ENCODE measurements at places on chromosomes 16 and 17. TPM values are rescaled to one million over a fixed set of nuclear protein-coding genes. Genes with fewer than 3 reads are reported as not detected.
A peak's percentile ranks its signal among the peaks of the same experiment; 100 is the strongest.

DNA sequence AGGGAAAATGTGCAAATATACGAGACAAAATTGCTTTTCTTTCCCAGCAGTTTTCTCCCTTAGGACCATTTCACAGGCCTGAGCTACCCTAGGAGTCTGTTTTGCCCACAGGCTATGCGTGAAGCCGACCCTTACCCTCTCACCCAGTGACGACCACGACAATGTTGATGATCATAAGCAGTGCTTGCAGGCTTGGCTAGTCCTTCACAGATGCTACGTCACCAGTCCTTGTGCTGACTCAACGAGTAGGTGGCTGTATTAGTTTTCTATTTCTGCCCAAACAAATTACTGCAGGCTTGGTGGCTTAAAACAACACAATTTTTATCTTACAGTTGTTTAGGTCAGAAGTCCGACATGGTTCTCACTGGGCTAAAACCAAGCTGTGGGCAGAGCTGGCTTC is 574.6 kb upstream of the HSBP1 start:
- H3K4me3 ChIP-seq = no peak overlapping the region
- no peak for DNase-seq
- H3K27me3 ChIP-seq = no peaks in the 10 kb centered on the region
- H3K27ac ChIP-seq = no peak overlapping the region

DNA sequence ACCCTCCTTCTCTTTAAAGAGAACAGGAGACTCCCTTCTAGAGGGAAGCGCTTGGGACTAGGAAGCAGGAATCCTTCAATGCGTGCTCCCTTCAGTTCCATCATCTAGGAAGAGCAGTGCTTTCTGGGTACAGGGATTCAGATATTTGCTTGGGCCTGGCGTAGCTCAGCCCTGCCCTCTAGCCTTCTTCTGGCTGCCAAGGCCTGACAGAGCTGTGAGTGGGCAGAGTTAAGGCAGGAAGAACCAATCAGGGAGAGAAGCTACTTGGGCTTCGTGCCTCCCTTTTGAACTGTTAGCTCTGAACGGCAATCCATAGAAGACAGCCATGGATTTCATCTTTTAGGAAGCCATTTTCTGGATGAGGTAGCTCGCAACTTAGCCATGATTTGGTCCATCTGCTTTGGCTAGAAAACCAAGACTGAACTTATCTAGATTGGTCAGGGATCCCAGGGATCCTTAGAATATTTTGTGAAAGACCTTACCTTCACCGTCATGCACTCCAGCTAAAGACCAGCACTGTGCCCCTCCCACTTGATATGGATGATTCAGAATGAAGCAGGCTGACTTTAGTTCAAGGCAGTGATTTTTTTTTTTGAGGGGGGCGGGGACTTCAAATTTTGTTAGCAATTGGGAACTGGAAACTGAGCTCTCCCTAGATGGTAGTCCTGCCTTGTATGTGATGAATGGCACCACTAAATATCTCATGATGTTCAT is 2.5 kb upstream of the CORO6 start:
- peak overlapping the region; percentile 34 for H3K4me3 ChIP-seq
- H3K36me3 ChIP-seq = no peaks in the 10 kb centered on the region
- H3K27me3 ChIP-seq = no peaks in the 10 kb centered on the region
- no peak for DNase-seq

- no peak overlapping the region for H3K4me3 ChIP-seq
- H3K27me3 ChIP-seq = no peaks in the 10 kb centered on the region
- no peaks in the 10 kb centered on the region for H3K36me3 ChIP-seq
- no peak for DNase-seq
Observed at GRCh38 chr16:24191876-24192402, 64.2 kb upstream of the CACNG3 start.

KCNAB3 gene
- polyA plus RNA-seq = 2.0 TPM

GRCh38 chr16:88061346-88062110 is 110.3 kb downstream of the BANP start:
- DNase-seq = no peak
- H3K36me3 ChIP-seq = peaks cover 24% of the 10 kb centered on the region
- no peaks in the 10 kb centered on the region for H3K27me3 ChIP-seq
- no peaks in the 10 kb centered on the region for H3K4me1 ChIP-seq

- no peaks in the 10 kb centered on the region for H3K27me3 ChIP-seq
- no peak overlapping the region for H3K27ac ChIP-seq
- H3K4me1 ChIP-seq = peaks cover 8% of the 10 kb centered on the region
- H3K4me3 ChIP-seq = no peak overlapping the region
- DNase-seq = no peak
- H3K36me3 ChIP-seq = no peaks in the 10 kb centered on the region
Observed at GRCh38 chr16:50023641-50024040, 1.4 kb upstream of the CNEP1R1 start.

DNA sequence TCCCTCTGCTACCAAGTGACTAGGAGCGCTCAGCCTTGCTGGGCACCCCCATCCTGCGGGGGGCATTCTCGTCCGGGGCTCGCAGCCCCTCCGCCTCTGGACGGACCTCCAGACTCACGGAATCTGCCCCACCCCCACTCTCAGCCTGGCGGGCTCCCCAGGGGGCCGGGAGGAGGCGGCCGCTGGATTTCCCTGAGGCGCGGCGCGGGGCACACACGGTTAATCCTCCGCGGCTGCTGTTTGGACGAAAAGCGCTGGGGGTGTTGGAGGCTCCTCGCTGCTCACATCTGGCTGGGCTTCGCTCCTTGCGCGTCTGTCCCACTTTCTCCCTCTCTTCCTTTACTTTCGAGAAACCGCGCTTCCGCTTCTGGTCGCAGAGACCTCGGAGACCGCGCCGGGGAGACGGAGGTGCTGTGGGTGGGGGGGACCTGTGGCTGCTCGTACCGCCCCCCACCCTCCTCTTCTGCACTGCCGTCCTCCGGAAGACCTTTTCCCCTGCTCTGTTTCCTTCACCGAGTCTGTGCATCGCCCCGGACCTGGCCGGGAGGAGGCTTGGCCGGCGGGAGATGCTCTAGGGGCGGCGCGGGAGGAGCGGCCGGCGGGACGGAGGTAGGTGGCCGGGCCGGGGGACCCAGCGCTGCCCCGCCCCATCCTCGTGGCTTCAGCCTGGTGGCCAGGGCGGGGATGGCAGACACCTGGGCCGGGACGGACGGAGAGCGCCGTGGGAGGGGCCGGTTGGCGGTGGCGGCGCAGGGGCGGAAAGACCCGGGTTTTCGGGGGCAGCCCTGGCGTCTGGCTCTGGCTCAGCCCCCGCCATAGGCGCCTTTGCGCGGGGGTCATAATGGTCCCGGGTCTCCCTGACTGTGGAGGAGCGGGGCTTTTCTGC is at the start of gene C1QTNF1:
Gene C1QTNF1, plus strand, starts transcription at position 284 of the 886 bp plus-strand sequence. CDS start 19,800 bp downstream, outside the sequence.
- H3K4me3 ChIP-seq = peak within 1 kb of the TSS; percentile 44
- H3K4me1 ChIP-seq = peaks cover 66% of the 10 kb centered on the region
- H3K36me3 ChIP-seq = no peaks in the 10 kb centered on the region
- peak within 1 kb of the TSS; percentile 22 for H3K27ac ChIP-seq

IKZF3 gene
- not detected for polyA plus RNA-seq

HCRT gene
- polyA plus RNA-seq = not detected

TSNAXIP1 gene
- polyA plus RNA-seq = 0.43 TPM

DNA sequence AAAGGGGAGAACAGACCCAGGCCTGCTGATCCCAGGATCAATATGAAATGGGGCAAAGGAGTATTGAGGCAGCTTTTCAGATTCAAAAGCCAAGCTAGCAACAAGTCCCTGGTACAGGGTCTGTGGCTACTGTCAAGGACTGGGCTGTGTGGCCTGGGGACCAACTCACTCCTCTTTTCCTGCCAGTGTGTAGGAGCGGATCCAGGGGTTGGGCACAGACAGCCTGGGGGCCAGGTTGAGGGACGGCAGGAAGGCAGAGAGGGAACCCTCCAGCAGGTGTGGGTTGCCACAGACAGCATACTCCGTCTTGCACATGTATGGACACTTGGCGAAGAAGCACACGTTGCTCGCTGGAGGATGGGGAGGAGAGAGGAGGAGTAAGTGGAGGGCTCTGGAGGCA is 29.6 kb downstream of the PRKAR1A start:
- no peak overlapping the region for H3K4me3 ChIP-seq
- no peaks in the 10 kb centered on the region for H3K4me1 ChIP-seq

ADGRG3 gene
- not detected for polyA plus RNA-seq

- H3K27ac ChIP-seq = no peak overlapping the region
- no peak for DNase-seq
- H3K27me3 ChIP-seq = no peaks in the 10 kb centered on the region
- H3K36me3 ChIP-seq = no peaks in the 10 kb centered on the region
Observed at GRCh38 chr17:34800661-34801060, 160.6 kb downstream of the CCT6B start.

GRCh38 chr17:32596206-32596605 is 109.4 kb downstream of the CDK5R1 start:
- DNase-seq = no peak
- peaks cover 1% of the 10 kb centered on the region for H3K36me3 ChIP-seq
- H3K4me1 ChIP-seq = peaks cover 13% of the 10 kb centered on the region
- no peaks in the 10 kb centered on the region for H3K27me3 ChIP-seq

DNA sequence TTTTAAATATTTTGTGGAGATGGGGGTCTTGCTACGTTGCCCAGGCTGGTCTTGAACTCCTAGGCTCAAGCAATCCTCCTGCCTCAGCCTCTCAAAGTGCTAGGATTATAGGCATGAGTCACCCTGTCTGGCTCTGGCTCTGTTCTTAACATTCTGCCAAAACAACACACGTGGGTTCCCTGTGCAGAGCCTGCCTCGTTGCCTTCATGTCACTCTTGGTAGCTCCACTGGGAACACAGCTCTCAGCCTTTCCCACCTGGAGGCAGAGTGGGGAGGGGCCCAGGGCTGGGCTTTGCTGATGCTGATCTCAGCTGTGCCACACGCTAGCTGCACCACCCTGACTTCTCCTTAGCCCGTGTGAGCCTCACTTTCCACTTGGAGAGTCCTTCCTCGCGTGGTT is 19.3 kb downstream of the CRISPLD2 start:
- H3K27me3 ChIP-seq = no peaks in the 10 kb centered on the region
- H3K4me3 ChIP-seq = no peak overlapping the region

- peaks cover 64% of the 10 kb centered on the region for H3K4me1 ChIP-seq
- peak; percentile 71 for DNase-seq
- H3K27ac ChIP-seq = peak overlapping the region; percentile 15
Observed at GRCh38 chr17:31494259-31495021, 103.0 kb downstream of the RAB11FIP4 start.

GRCh38 chr16:349211-349610 is 3.3 kb downstream of the AXIN1 start:
- peaks cover 15% of the 10 kb centered on the region for H3K36me3 ChIP-seq
- H3K4me1 ChIP-seq = peaks cover 32% of the 10 kb centered on the region
- no peaks in the 10 kb centered on the region for H3K27me3 ChIP-seq
- no peak overlapping the region for H3K27ac ChIP-seq
- DNase-seq = no peak
- no peak overlapping the region for H3K4me3 ChIP-seq

DNA sequence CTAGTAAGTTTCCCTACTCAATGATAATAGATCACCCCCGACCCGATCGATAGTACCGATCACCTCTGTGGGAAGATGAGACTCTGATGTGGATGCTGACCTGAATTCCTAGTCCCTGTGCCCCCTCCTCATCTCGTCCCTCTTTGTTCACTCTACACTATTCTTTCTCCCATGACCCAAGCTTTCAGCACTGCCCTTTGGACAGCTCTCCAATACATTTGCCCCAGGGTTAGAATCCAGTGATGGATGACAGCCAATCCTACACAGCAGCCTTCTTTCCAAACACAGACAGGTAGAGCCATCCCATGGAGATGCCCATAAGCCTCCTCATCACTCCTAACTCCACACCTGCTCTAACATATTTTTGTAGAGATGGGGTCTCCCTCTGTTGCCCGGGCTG is 141.1 kb downstream of the GSG1L start:
- peaks cover 3% of the 10 kb centered on the region for H3K4me1 ChIP-seq
- H3K27ac ChIP-seq = no peak overlapping the region
- DNase-seq = no peak
- H3K27me3 ChIP-seq = no peaks in the 10 kb centered on the region
- no peaks in the 10 kb centered on the region for H3K36me3 ChIP-seq

DNA sequence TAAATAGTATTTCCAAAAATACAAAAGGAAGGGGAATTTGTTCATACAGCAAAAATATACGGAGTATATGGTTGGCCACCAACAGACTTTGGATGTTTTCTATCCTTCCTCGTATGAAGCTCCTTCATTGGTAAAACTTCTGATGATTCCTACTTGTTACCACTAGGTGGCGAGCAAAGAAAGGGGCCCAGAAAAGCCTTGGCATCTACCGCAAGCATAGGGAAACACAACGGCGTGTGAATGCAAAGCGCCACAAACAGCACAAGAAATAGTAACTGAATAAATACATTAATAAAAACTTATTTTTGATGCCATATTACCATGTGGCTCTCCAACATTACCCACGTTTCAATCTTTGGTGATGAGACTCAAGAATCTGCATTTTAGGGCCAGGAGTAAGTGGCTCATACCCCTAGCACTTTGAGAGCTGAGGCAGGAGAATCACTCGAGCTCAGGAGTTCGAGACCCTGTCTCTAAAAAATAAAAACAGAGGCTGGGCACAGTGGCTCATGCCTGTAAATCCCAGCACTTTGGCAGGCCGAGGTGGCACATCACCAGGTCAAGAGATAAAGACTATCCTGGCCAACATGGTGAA is 34.5 kb downstream of the YWHAE start:
- DNase-seq = peak; percentile 35
- peaks cover 33% of the 10 kb centered on the region for H3K36me3 ChIP-seq
- no peaks in the 10 kb centered on the region for H3K27me3 ChIP-seq

ATP6V0A1 gene
- 41.9 TPM for polyA plus RNA-seq

CTF1 gene
- 2.6 TPM for polyA plus RNA-seq

- H3K27me3 ChIP-seq = peaks cover 17% of the 10 kb centered on the region
- H3K36me3 ChIP-seq = no peaks in the 10 kb centered on the region
- no peaks in the 10 kb centered on the region for H3K4me1 ChIP-seq
- no peak overlapping the region for H3K27ac ChIP-seq
- H3K4me3 ChIP-seq = no peak overlapping the region
- no peak for DNase-seq
Observed at GRCh38 chr16:85878875-85879274, 20.1 kb upstream of the IRF8 start.

QRICH2 gene
- 4.8 TPM for polyA plus RNA-seq

- H3K27ac ChIP-seq = no peak overlapping the region
- DNase-seq = no peak
- H3K36me3 ChIP-seq = no peaks in the 10 kb centered on the region
- no peaks in the 10 kb centered on the region for H3K27me3 ChIP-seq
- no peaks in the 10 kb centered on the region for H3K4me1 ChIP-seq
Observed at GRCh38 chr17:34885076-34885475, 76.2 kb downstream of the CCT6B start.

DNA sequence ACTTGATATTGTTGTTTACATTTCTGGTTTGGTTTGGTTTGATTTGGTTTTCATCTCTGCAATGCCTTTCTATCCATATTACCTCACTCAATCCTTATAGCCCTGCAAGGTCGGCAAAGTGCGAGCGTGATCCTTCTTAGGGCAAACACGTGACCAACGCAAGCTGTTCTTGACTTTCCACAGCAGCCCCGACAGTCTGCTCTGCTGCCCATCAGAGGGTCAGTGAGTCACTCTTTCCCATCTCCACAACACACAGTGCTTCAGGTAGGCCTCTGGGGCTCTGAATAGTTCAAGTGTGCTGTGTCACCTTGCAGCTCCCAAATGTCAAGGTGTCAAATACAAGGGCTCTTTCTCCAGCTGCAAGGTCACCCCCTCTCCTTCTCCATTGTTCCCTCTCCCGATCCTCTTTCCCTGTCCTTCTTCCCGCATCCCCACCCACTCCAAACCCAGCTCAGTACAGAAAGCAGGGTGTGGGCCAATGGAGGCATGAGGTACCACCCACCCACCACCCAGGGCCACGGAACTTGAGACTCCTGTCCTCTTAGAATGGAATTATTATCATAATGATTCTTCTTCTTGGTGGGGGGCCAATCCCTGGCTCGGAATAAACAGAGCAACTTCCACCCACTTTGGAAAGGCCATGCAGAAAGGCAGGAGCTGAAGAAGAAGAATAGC is 139.7 kb downstream of the SLC39A11 start:
- no peaks in the 10 kb centered on the region for H3K36me3 ChIP-seq
- no peak overlapping the region for H3K27ac ChIP-seq
